ENCODE measurements at places on chromosomes 5 and 9.

- DNase-seq, result no peak
Measured at GRCh38 chr9:21866302-21866701, 63.9 kb downstream of the MTAP start.

DNA sequence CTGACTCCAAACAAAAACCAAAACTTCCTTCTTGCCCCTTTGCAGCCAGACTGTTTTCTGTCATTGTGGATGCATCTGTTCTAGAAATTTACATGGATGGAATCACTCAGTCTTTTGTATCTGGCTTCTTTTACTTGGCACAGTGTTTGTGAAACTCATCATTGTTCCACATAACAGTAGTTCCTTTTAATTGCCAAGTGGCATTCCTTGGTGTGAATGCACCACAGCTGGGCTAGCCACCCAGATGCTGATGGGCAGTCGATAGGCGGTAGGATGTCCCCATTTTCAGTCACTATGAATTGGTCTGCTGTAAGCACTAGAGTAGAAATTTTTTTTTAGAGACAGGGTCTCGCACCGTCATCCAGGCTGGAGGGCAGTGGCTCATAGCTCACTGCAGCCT is 6.3 kb upstream of the CLPTM1L start:
- no peak for DNase-seq

DNA sequence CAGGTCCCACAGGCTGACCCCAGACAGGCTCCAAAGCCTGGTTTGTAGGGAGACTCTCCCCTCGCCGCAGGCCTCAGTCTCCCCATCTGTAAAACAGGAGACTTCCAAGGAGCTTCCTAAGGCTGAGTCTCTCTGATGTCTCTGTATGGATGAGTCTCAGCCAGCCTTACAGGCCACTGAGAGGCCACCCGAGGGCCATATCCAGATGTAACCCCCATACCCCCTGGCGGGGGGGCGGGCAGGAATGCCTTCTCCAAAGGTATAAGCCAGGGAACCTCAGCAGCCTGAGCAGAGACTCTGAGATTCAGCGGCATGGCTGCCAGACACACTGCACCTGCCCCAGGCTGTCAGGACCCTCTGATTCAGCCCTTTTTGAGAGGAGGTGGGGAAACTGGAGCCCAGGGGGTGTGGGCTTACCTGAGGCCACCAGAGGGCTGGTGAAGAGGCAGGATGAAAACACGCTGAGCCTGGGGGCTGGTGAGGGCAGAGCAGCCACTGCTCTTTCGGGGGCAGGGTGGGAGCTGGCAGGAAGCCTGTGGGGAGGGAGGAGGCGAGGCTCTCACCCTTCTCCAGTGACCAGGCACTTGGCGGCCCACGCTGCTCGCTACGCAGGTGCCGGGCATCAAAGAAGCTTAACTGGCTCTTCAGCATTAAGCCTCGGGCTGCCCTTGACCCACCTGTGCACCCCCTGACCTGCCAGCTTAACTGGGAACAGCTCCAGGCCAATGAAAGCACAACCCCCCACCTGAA is 5.5 kb upstream of the SUSD3 start:
- DNase-seq, result no peak

- no peak for DNase-seq
Measured at GRCh38 chr5:161548487-161549094, 2.1 kb upstream of the GABRB2 start.

- DNase-seq, result no peak
Measured at GRCh38 chr5:164394686-164395194, 889.3 kb downstream of the MAT2B start.

- no peak for DNase-seq
Measured at GRCh38 chr9:123522251-123522650, 166.3 kb downstream of the CRB2 start.

- DNase-seq, result no peak
Measured at GRCh38 chr5:33526755-33527154, 86.0 kb downstream of the TARS1 start.
